Stimulated activated CD8-positive, alpha-beta memory T cell treated with anti-CD3 and anti-CD28 coated beads, Interleukin-4, amount 100 ng/mL, for 1 hour (primary cell): ENCODE measurements at places on chromosomes 13 and 19.

DNA sequence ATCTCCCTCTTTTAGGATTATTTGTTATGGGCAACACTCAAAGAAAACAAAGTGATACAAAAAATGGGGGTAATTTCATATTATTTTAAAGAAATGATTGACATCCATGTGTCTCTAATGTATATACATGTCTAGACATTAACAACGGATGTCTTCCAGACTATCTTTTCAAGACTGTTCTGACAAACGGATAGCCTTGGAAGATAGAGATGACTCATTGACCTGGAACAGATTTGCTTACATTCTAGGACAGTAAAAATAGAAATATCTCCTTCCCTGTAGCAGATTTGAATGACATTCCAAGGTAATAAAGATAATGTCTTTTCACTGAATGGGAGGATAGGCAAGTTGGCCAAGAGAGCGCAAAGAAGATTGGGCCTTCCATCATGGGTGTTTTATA, 26.2 kb upstream of the SLITRK6 start:
- DNase-seq = no peak

DNA sequence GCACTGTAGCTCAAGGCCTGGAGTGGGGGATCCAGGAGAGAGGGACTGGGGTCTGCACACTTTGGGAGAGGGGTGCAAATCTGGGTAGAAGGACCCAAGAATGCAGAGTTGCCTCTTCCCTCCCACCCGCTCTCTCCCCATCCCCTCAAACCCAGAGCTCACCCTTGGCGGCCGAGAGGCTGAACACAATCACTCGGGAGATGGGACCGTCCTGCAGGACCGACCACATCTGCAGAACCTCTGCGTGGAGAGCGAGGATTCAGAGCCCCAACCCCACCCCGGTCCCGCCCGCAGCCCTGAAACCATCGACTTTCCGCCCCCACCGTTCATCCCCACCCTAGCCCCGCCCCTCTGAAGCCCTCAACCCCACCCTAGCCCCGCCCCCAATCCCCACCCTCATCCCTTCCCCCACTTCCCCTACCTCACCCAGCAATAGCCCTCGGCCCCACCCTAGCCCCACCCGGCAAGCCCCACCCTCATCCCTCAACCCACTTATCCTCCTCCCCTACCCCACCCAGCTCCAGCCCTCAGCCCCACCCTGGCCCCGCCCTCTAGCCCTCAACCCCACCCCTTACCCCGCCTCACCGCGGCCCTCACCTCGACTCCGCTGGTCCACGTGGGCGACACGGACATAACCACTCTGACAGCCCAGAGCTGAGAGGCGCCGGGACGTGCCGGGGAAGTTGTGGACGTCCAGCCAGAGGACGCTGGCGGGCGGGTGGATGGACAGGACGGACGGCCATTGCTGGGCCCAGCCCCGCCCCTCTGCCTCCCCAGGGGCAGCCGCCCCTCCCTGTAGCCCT, 4.1 kb downstream of the KPTN start:
- no peak for DNase-seq

DNA sequence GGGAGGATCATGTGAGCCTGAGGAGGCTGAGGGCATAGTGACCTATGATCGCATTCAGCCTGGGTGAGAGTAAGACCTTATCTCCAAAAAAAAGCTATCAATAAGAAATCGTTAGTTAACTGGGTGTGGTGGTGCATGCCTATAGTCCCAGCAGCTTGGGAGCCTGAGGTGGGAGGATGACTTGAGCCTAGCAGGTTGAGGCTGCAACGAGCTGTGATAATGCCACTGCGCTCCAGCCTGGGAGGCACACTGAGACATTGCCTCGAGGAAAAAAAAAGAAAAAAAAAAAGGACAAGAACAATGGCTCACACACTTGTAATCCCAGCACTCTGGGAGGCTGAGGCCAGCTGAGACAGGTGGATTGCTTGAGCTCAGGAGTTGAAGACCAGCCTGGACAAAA, 16.2 kb downstream of the PSPC1 start:
- no peak for DNase-seq

DNA sequence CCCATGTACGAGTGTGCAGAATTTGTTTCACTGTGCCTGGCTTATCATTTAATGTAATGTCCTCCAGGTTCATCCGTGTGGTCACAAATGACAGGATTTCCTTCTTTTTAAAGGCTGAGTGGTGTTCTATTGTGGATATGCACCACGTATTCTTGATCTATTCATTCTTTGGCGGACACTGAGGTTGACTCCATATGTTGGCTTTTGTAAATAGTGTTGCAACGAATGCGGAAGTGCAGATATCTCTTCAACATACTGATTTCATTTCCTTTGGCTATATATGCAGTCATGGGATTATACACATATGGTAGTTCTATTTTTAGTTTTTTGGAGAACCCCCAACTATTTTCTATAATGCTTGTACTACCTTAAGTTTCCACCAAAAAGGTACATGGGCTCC, 13.0 kb downstream of the OR7A5 start:
- no peak for DNase-seq

- DNase-seq = no peak
These were observed 1178.0 kb downstream of the OLFM4 start for GRCh38 chr13:54206626-54207025.

GRCh38 chr13:34748073-34748472, 194.0 kb upstream of the NBEA start:
- DNase-seq = no peak

- no peak for DNase-seq
These were observed 112.9 kb downstream of the LRCH1 start for GRCh38 chr13:46665633-46666482.

DNA sequence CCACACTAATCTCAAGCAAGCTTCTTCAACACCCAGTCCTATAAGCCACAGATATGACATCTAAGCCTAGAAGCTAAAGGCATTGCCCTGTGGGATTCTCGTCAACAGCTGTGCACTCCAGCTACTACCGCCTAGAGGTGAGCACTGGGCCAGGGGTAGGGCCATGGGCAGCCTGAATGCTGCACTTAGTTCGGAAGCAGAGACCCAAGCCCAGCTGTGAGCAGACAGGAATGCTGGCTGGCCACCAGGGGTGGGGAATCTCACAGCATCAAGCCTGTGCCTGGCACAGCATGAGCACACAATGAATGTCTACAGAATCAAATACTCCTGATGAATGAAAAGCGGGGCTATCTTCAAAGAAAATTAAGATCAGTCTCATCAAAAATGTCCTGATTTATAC, 167.5 kb upstream of the UBL3 start:
- DNase-seq = no peak

DNA sequence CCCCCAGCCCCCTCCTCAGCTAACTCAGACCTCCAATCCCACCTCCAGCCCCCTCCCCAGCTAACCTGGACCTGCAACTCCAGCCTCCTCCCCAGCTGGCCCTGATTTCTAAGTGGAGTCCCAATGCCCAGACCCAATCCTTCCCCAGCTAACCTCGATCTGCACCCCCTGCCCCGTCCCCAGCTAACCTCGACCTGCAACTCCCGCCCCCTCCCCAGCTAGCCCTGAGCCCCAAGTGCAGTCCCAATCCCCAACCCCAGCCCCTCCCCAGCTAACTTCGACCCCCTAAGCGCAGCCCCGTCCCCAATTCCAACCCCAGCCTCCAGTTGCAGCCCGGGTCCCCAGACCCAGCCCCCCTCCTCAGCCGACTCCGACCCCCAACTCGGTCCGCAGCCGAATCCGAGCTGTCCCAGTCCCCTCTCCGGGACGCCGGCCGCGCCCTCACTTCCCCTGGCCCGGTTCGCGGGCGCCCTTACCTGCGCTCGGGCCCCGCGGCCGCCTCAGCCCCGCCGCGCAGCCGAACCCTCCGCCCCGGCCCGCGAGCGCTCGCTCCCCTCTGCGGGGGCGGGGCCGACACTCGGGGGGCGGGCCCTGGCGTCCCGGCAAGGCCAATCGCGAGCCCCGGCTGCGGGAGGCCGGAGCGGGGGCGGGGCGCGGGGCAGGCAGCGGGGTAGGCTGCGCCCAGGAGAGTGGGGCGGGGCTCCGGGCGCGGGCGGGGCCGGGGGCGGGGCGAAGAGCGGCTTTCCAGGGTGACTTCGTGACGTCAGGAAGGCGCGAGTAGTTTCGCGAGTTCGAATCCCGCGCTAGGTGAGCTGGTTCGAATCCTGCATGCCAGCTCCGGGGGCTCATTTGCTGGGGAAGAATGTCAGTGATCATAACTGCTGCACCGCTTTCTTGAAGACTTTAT, at the start of gene GNG7:
Gene GNG7 (minus strand): TSS at position 525 of the 907 bp plus-strand sequence. CDS start 182,006 bp downstream, outside the sequence.
- peak; percentile 87 for DNase-seq

- DNase-seq = no peak
These were observed 41.5 kb downstream of the ZNF682 start for GRCh38 chr19:19997656-19998268.

DNA sequence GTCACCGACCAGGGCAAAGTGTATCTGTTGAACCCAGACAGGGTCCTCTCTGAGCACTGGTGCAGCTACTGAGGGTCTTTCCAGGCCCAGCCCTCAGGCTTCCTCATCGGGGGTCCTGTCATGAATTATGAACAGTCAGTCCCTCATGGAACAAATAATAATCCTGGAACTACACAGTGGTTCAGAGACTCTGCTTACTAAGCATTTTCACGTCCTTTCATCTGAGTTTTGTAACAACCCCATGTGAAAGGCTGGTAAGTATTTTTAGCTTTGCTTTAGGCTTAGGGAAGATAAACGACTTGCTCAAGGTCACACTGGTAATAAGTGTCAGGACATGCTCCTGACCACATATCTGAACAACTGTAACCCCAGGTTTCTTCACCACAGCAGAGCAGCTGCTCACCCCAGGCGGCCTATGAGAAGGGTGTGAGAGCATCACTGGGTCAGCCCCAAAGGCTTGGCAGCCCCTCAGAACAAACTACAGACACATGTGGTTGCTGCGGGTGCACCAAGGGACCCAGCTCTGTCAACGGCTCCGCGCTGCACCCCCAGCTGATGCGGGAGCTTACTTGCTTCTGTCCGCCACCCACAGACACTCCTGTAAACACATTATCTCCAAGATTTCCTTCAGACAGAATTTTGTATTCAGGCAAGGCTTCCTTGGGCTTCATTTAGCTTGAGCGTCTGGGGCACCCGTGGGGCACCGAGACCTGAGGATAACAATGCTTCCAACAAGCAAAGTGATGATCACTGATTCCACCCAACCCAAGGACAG, 19.4 kb upstream of the GSX1 start:
- no peak for DNase-seq

GRCh38 chr19:16778796-16779411, 50.3 kb upstream of the SIN3B start:
- no peak for DNase-seq
